ENCODE measurements at places on chromosomes 1 and 21.

DNA sequence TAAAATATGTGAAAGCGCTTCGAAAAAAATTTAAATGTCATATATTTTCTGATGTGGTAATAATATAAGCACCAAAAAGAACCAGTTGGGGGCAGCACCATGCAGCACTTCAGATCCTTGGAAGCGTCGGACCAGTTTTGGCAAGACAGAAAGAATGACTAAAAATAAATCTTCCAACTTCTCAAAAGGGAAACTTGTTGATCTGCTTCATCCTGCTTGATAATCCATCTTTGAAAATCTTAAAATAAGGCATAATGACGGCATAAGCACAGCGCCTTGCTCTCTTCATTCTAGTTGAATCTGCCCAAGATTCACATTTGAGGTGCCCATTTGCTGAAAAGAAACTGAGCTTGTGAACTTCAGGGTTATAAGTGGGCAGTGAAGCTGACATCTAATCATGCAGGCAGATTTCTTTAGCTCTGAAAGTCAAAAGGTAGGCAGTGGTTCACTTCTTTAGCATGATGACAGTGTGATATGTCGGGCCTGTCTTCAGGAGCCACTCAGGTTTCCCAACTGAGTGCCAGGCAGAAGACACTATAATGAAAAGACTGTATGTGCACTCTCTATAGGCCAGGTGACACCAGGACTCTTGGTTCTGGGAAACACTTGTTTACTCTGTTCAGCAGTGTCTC lies 19.8 kb upstream of the MUTYH start:
- DNase-seq: peak; percentile 33

- no peak for DNase-seq
Measured at GRCh38 chr1:7893529-7894180, 40.8 kb upstream of the UTS2 start.

- no peak for DNase-seq
Measured at GRCh38 chr1:3712573-3713535, 39.4 kb upstream of the CCDC27 start.

DNA sequence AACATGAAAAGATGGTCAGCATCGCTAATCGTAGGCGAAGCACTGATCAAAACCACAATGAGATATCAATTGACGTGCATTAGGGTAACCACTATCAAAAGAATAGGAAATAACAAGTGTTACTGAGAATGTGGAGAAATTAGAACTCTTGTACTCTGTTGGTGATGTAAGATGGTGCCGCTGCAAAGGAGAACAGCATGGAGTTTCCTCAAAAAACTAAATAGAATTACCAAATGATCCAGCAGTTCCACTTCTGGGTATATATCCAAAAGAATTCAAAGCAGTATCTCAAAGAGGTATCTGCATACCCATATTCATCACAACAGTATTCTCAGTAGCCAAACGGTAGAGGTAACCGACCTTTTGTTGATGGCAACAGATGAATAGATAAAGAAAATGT lies 8.3 kb upstream of the CD101 start:
- no peak for DNase-seq

- no peak for DNase-seq
Measured at GRCh38 chr21:25550352-25551120, 56.7 kb downstream of the MRPL39 start.

- DNase-seq: no peak
Measured at GRCh38 chr1:109818988-109819764, 55.5 kb upstream of the EPS8L3 start.

GRCh38 chr1:80211691-80212380 lies 1205.3 kb upstream of the ADGRL4 start:
- DNase-seq: no peak

DNA sequence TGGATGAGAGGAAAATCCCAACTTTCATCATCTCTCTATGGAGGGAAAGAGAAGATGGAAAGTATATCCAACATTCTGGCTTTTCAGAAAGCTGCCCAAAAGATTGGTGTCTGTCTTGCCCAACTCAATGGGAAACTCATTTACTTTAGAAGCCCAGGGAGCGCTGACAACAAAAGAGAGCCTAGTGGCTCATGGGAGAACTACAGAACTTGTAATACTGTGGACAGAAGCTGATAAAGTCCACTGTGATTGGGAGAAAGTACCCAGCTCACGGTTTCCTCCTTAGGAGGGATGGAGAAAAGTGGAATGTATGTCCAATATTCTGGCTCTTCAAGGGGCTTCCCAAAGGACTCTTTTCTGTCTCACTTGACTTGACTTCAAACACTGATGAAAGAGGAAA lies 66.0 kb downstream of the RGS21 start:
- DNase-seq: no peak

- DNase-seq: no peak
Measured at GRCh38 chr1:230250666-230251065, 175.5 kb downstream of the PGBD5 start.

- no peak for DNase-seq
Measured at GRCh38 chr1:241560146-241560848, 28.1 kb downstream of the KMO start.

GRCh38 chr1:65434760-65435159 lies 14.3 kb downstream of the LEPR start:
- no peak for DNase-seq

DNA sequence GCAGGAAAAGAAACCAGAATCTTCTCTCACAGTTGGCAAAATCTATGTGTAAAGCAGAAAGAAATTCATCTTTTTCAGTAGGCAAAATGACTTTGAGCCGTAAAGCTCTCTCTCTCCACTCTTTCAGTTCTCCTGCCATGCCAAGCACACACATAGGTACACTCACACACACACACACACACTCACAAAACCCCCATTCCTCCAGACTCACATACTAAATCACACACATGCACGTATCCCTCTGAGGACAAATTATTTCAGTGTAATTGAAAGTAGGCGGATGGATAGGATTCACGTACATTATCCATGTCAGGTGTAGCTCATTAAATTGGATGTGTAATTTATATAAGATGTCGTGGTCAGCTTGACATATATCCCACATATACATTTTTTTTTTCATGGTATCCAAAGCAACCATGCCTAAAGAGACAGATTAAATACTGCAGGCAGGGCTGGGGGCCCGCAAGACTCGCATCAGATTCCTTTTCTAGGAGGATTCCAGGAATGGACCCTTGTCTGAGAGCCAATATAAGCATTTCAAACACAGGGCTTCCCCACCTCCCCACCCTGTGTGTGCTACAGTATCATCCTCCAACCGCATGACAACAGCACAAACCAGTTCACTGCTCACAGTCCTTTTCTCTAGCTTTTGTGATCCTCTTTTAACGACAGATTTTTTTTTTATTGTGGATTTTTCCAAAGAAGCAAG lies 320.9 kb downstream of the PCP4 start:
- DNase-seq: no peak

DNA sequence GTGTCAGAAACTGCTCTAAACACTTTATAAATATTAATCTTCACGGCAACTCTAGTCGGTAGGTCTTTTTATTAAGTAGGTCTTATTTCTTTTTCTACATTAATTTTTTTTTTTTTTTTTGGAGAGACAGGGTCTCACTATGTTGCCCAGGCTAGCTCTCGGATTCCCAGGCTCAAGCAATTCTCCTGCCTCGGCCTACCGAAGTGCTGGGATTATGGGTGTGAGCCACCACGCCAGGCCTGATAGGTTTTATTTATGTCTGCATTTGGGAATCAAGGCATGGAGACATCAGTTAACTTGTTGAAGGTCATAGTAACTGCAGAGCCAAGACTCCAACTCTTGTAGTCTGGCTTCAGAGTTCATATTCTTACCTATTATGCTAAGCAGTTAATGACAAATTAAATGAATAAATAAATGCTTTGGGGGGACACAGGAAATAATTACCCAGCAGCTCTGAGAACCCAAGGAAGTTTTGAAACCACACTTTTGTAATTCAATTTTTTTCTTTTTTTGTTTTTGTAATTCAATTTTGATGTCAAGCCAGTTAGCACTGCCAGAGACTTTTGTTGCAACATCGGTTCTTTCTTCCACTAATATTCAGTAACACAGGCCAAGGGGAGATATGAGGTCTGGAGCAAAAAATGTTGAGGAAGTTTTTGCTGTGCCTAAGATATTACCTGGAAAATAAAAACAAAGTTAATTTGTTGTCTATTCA lies 9.4 kb upstream of the UAP1 start:
- no peak for DNase-seq

- DNase-seq: no peak
Measured at GRCh38 chr1:241816008-241816407, 32.0 kb upstream of the EXO1 start.

DNA sequence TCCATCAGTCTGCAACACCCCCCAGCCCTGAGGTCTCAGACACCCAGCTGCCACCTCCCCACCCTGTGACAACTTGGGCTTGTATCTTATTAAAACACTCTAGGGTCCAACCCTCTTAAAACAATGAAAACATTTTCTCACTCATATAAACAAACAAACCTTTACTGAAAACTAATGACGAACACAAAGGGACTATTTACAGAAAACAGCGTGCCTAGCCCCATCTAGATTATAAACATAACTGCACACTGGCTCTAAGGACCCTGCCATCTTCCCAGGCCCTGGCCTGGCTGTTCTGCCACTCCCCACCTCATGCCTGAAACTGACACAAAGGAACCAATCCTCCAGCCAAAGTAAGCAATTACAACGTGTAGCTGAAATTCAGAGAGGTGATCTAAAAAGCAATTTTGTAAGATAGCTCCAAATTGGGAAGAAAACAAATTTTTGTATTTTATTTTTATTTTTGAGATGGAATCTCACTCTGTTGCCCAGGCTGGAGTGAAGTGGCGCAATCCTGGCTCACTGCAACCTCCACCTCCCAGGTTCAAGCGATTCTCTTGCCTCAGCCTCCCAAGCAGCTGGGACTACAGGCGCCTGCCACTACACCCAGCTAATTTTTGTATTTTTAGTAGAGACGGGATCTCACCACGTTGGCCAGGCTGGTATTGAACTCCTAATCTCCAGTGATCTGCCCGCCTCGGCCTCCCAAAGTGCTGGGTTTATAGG lies 40.9 kb downstream of the CAPZB start:
- no peak for DNase-seq

DNA sequence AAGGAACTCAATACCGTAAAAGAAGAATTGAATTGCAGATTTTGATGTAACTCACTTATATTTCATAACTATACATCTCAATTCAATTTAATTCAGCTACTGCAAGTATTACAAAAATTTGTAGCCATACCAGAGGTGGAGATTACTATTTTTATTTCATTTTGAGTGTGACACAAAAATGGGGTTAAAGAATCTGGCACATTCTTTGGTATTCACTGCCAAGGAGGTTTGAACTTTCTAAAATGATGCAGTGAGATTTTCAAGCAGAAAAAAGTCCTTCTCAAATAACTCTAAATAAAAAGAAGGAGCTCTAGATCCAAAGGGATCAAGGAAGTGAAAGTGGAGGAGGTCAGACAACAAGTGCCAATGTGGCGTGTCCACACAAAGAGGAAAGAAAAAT lies 569.0 kb downstream of the DPYD start:
- DNase-seq: no peak

- no peak for DNase-seq
Measured at GRCh38 chr1:184906761-184907160, 67.5 kb downstream of the NIBAN1 start.

GRCh38 chr1:112672842-112673241 lies 1.6 kb upstream of the MOV10 start:
- no peak for DNase-seq
